Smooth muscle cell of bladder (primary cell): ENCODE measurements at places on chromosomes 5 and 9. TPM values are rescaled to one million over a fixed set of nuclear protein-coding genes. Genes with fewer than 3 reads are reported as not detected.

Gene MAN1B1
- total RNA-seq = 73.2 and 87.0 TPM in 2 replicates

Gene TNFAIP8
- 29.3 and 44.8 TPM in 2 replicates for total RNA-seq

Gene DND1
- 0.14 TPM in 1 of 2 replicates, not detected in the other for total RNA-seq

Gene FABP6
- total RNA-seq = not detected in 2 replicates
